Right cardiac atrium (tissue), 5 donors: ENCODE measurements at places on chromosomes 6 and 20.

- DNase-seq, result no peak
Observed at GRCh38 chr6:15089569-15090144, 156.2 kb upstream of the JARID2 start.

DNA sequence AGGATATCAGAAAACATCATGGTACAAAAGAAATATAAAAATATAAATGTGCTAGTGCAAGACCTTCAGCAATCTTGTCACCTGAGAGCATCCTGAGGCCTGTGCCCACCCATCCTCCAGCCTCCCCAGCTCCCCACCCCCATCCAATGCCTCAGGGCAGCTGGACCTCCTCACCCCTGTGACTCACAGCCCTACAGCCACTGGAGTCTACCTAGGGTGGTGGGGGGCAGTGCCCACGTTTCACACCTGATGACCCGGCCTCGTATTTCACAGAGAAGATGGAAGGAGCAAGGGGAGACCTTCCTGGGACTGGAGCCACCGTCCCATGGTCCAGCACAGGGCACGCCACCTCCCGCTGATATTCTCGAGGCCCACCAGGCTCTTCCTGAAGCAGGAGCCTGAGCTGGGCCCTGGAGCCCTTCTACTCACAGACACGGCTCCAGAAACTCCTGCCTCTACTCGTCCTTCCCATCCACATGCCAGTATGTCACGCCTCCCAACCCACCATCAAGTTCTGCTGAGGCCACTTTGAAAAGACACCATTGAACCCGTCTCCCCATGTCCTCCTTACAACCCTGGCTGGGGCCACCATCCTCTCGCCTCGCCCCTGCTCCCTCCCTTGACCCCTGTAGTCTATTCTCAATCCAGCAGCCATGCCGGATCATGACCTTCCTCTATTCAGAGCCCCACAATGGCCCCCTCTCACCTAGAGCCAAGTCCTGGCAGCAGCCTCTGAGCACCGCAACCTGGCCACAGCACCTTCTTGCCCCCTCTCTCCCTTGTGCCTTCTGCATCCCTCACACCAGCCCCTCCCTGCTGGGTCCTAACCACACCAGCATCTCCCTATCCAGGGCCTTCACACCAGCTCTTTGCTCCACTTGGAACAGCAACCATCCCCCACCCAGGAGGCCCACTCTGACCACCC is 13.3 kb downstream of the APMAP start:
- no peak for DNase-seq

GRCh38 chr20:17859616-17860232 is 108.9 kb downstream of the SNX5 start:
- peak; percentile 63 for DNase-seq

GRCh38 chr6:15442467-15442866 is 196.6 kb downstream of the JARID2 start:
- no peak for DNase-seq

DNA sequence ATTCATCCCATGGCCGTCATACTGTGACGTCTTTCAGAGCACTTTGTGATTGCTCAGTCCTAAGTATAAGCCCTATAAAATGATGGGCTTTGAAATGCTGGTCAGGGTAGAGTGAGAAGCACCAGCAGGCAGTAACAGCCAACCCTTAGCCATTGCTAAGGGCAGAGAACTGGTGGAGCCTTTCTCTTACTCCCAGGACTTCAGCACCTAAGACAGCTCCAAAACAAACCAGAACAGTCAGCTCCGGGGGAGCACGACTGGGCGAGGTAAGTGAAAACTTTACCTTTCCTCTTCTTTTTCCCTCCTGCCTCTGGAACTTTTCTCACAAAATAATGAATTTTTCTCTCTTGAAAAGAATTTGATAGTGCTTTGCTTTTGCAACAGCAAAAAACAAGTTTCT is at the start of gene VIP:
Gene VIP (plus strand): TSS at position 104 of the 400 bp plus-strand sequence. CDS start 1,381 bp downstream, outside the sequence.
- no peak for DNase-seq

DNA sequence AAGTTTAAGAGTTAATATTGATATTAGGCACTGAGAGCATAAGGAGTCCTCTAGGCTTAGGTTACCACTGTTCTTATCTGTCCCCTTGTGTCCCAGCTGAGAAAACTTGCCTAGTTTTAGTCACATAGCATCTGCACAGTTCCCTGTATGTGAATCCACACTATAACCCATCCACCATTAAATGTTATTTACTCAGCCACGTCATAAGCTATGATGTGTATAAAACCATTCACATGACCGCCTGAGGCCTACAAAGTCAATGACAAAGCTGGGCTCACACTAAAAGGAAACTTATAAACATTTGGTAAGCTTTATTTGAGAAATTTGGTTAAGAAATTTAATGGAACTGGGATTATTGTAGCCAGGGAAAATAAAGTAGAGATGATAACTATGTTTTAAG is 59.2 kb upstream of the TFAP2D start:
- no peak for DNase-seq

GRCh38 chr20:25146976-25147375 is 48.5 kb upstream of the ENTPD6 start:
- DNase-seq, result no peak
